ENCODE measurements at places on chromosomes 3 and 15.
A peak's percentile ranks its signal among the peaks of the same experiment; 100 is the strongest.

DNA sequence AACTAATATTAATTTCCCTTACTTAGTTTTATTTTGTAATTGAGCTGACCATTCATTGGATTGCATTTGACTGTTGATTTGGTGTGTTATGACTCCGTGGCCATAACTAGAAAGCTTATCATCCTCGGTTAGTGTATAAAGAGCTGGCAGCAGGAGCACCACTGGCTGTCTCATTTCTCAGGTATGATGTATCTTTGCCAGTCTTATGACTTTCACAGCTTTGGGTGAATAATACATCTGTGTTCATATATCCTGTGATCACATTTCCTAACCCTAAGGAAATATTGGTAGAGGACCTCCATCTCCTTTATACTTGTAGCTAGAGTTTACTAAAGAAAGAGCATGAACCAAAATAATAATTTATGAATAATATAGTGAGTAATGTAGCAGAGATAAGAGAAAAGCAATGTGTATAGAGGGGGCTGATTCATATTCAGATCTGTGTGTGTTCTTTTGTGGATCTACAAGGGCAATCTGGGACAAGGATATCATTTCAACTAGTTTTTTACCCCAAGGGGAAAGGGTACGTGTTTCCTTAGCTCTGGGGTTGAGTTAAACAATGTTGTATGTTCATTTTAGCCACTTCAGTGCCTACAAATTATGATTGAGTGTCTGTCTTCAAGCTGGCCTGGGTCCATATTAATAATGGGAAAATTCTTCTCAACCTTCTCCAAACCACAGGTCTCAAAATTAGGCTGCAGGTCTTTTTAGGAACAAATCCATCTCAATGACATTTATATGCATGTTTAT lies 901.7 kb downstream of the NTRK3 start:
- DNase-seq, result no peak

DNA sequence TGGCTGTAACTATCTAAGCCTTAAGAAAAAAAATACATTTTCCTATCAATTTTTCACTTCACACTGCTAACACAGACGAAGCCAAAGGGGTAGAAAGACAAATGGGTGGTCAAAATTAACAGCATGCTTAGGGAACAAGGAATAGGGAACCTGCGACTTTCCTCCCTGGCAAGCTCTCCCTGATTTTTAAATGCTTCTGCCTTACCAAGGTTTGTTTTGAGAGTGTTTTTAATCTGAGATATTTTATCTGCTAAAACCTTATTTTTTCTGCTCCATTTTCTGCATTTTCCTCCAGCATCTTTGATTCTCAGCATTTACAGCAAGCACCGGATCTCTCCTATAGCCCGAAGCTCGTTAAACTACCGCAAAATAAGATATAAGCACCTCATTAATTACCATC lies 214.4 kb downstream of the RORA start:
- no peak for DNase-seq

DNA sequence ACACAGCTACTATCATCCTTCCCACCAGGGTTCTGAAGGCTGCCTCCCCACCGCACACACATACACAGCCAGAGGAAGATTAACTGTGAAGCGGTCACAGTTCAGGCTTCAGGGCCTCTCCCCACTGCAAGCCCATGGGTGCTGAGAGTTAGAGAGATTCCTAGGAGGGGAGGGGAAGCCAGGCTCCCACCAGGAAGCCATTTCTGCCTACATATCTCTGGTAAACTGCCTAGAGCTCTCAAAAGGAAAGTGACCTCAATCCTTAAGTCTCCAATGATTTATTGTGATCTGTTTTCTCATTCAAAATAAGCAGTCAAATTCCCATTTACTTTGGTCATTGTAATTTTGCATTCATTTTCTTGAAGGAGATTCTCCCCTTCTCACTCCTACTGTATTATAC lies 141.0 kb upstream of the BNIP2 start:
- no peak for DNase-seq

GRCh38 chr3:193507566-193507965 lies 47.1 kb downstream of the ATP13A4 start:
- no peak for DNase-seq

- no peak for DNase-seq
Observed at GRCh38 chr3:104879919-104880318, 486.8 kb upstream of the ALCAM start.

DNA sequence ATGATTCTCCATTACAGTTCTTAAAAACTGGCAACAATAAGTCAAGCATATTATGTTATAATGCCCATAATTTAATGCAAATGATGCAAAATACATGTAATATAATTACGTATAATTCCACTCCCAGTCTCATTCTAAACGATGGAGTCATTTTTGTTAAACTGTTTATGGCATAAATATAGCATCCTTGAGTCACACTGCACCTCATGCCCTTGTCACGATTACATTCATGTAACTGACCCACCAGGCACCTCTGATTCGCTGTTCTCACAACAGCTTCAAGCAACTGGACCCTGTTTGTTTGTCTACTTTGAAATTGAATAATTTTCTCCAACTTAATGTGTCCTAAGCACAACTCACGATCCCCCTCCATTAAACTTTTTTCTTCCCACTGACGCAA lies 148.0 kb upstream of the LRTM1 start:
- DNase-seq, result no peak

GRCh38 chr3:187840856-187841255 lies 95.6 kb upstream of the BCL6 start:
- no peak for DNase-seq

- DNase-seq, result no peak
Observed at GRCh38 chr3:11394392-11394791, 122.2 kb downstream of the ATG7 start.

GRCh38 chr15:77511869-77512268 lies 91.2 kb downstream of the HMG20A start:
- DNase-seq, result no peak

DNA sequence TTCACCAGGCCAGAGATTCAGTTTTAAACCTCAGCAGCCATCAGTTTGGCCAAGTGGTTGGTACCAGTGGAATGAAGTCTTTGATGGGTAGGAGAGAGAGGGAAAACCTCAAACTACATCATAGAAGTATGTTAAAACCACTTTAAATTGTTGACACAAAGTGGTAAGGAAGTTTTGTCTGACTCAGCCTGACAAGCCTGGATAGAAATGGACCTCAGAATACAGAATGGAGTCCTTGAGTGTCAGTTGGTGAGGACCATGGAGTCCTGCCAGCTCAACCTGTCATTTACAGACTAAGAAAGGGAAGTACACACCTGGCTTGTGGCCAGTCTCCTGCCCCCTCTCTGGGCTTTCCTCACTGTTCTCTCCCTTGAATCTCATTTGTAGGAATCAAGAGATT lies 12.1 kb downstream of the EAF1 start:
- DNase-seq, result no peak

GRCh38 chr3:150414258-150414657 lies 6.2 kb downstream of the TSC22D2 start:
- DNase-seq, result peak; percentile 32

DNA sequence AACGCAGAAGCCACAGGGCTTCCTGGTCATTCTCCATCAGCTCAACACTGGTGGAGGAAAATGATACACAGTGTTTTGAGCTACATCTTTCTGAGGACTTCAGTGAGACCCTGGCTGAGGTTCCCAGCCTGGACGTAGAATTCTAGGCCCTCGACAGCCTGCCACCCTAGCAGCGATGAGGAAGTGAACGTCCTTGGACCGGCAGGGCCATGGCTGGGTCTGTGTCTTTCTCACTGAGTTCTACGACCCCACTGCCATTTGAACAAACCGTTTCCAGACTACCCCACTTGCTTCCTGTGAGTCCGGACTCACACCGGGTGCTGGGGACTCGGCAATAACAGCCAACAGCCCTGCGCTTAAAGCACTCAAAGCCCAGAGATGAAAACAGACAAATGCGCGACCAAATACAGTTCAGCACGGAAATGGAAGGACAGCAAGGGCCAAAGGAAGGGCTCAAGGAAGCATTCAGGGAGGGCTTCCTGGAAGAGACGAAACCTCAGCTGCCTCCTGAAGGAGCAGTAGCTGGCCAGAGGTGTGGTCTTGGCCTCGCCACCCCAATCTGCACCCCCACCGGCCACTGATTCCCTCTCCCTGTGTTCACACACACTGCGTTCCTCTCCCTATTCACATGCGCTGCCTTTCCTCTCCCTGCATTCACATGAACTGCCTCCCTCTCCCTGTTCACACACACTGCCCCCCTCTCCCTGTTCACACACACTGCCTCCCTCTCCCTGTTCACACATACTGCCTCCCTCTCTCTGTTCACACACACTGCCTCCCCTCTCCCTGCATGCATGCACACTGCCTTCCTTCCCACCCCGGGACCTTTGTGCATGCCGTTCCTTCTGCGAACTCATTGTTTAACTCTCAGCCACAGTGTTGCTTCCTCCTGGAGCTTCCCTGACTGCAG lies 136.3 kb upstream of the PRR20G start:
- no peak for DNase-seq

DNA sequence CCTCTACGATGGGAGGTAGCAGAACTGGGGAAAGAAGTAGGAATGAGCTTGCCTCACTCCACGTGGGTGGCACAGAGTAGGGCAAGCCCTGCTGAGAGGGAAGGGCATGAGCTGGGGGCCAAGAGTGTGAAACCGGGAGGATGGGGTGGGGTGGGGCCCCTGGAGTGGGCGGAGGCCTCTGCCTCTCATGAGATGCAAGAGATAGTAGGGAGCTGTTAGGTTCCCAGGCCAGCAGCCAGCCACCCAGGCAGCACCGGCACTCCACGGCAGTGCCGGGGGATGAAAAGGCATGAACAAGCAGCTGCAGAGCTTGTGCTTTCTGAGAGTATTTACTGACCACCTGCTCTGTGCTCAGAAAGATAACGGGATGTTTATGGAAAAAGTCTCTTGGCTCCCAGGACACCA lies 24.4 kb upstream of the PLA2G4E start:
- DNase-seq, result no peak

All from AML-193 (cell line).